Left renal pelvis (tissue), 4 donors: ENCODE measurements at places on chromosomes 5 and 9.

DNA sequence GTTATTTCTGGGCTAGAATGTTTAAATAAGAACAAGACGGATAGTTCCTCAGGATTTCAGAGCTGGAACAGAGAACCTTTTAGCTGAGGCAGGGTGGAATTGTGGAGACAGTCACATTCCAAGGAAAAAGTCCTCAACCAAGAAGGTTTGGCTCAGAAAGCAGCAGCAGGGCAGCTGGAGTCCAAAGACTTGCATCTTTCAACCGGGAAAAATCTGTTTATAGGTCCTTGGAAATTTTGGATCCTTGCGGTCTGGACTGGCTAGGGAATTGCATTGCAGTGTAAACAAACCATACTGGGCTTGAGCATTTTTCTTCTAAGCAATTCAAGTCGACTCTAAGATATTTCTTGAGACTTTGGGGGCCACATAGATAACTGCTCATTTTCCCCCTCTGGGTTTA, 40.8 kb upstream of the HMHB1 start:
- DNase-seq = no peak

DNA sequence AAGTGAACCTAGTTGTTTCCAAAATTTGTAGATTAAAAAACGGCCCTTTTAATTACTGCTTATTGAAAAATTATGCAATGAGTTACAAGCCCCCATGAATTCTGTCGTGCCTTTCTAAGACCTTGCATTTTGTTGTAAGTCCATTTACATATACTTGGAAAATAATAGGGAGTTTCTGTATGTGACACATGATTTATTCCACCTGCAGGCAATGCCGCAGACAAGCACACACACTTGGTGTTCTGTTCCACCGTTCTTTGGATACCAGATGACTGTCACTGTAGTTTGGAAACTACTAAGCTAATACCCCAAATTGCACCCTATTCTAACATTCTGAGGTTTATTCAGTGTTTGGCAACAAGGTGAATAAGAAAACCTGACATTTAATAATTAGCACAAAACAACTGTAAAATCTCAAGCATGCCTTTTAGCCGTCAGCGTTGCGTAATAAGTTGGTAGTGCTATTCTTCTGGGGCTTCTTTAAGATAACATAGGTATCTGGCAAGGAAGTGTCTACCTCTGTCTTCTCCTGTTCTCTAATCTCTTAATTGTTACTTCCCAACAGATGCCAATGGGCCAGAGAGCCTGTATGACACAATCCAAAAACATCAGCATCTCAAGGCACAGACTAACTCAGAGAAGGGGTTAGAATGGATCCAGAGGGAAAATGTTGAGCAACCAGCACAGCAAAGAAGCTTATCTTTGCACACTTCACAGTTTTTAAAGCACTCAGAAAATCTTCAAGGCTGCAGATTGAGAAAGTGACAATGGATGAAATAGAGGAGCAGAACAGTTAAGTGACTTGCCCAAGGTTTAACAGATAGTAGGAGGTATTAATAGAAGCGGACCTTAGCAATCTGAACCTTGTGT, 48.2 kb upstream of the DPYSL3 start:
- no peak for DNase-seq

DNA sequence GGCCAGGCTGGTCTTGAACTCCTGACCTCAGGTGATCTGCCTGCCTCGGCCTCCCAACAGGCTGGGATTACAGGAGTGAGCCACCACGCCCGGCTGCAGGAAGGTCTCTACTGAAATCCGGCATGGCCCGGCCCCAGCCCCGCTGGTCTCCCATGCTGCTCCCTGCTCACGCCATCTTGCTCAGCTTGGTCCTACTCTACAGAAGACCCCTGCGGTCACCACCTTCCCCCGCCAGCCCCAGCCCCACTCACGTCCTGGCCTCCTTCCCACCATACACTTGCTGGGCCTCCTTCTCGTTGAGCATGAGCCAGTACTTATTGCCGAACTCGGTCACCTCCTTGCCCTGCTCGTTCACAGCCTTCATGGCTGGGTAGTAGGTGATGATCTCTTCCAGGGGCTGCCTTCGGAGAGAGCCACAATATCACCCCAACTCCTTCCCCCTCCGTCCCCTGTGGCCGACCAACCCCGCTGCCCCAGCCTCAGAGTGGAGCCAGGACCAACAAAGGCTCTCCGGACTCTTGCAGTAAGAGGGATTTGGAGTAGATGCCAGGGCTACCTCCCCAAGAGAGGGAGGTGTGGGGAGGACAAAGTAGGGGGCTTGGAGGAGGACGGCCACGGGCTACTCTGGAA, 4.0 kb downstream of the PTGES2 start:
- DNase-seq = no peak

- no peak for DNase-seq
These were observed 19.9 kb downstream of the PDGFRB start for GRCh38 chr5:150135557-150136304.

DNA sequence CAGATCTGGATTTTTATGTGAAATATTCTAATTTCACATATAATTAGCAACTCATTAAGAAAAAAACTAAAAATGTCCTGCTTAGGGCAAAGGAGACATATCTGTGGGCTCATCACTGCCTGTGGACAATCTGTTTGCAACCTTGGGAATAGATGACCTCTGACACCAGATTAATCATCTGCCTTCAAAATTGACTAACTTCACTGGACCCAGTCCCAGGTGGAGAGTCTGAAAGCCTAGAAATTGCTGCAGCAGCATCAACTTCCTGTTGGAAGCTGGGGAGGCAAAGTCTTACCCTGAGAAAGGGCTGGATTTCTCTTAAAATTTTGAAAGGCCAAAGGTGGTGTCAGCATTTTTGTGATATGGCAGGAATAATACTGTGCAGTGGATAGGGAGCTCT, 76.3 kb upstream of the TNC start:
- DNase-seq = no peak

GRCh38 chr9:133876144-133876543, 116.0 kb downstream of the VAV2 start:
- no peak for DNase-seq

DNA sequence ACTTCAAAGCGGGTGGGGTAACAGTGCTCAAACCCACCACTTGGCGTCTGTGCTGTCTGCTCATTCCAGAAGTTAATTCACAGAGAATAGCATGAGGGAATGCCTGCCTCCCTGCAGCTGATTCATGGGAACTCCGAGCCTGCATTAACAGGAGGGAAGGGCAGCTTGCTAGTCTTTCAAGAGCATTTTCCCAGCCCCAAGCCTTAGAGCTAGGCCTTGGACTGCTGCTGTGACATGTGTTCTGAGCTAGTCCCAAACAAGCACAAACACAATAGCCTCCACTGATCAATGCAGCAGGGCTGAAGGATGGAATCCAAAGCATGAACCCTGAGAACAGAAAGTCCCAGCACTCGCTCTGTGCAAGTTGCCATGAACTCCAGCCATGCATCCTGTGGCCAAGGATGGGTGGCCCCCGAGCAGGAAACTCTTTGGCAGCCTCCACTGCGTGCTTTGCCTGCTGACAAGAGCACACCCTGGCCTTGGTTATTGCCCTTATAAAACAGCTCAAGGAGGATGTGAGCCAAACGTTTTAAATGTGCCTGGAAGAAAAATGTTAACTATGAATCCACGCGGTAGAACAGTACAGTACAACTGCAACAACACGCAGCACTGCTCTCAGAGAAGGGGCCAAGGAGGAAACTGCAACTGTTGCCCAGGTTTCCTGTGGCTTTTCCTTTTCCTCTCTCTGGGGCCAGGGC, 653.1 kb upstream of the KLF4 start:
- peak; percentile 48 for DNase-seq

DNA sequence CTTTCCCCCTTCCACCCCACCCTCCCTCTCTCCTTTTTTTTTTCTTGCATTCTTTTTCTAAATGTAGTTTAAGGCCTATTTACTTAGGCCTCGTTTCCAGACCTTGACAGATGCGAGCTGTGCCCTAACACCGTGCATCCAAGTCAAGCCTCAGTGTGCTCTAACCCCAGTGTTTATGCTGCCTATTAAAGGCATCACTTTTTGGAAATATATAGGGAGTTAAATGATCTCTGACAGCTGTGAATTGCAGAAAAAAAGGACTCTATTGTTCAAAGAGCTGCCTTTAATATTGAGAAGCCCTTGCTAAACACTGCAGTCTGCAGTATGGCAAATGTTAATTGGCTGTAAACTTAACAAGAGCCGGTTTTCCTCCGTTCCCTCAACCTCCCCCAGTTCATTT, 270.4 kb upstream of the TUT7 start:
- DNase-seq = peak; percentile 62

GRCh38 chr5:93331241-93331640, 249.8 kb downstream of the NR2F1-AS1 start:
- no peak for DNase-seq

- DNase-seq = peak; percentile 33
These were observed 99.0 kb upstream of the SLC1A3 start for GRCh38 chr5:36507332-36507952.

DNA sequence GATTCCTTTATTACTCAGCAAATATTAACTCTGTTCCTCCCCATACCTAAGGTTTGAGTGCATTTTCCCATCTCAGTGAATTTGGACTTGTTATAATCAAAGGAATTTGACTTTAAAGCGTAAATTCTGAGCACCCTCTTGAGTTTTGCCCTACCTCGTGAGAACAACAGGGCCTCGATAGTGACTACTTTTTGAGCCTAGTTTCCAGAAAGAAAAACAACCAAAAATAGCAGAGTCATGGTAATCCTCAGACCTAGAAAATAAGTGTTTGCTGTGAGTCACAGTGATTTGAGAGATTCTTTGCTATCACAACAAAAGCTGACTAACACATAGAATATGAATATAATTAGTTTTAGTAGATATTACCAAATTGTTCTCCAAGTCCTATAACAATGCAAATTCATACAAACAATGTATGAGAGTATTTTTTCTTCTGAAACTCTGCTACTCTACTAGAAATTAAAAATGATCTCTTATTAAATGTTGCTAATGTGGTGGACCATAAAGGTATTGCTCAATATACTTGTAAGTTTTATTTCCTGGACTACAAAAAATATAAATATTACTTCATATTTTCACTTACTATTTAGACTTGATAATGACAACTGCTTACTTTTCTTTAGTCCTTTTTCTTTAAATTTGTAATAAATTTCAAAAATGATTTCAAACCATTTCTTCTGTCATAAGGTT, 759.7 kb downstream of the BRINP1 start:
- DNase-seq = no peak

- DNase-seq = no peak
These were observed 23.2 kb downstream of the FGD3 start for GRCh38 chr9:92970467-92970923.

DNA sequence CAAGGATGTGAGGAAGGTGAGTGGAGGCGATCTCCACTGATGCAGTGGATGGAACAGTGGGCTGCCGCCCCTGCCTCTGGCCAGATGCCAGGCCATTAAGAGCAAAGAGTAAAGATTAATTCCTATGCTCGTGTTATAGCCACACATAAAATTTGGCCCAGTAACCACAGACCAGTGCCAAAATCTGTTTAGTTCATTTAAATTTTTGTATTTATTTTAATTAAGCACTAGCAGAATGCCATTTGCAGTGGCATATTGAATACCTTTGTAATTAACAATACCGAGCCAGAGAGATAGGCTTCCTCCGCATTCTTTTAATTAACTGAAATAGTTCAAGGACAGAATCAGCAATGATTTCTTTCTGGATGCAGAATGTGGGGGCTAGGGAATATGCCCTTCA, 179.8 kb downstream of the MED10 start:
- no peak for DNase-seq

- DNase-seq = no peak
These were observed 308.1 kb upstream of the MPDZ start for GRCh38 chr9:13587571-13587970.

DNA sequence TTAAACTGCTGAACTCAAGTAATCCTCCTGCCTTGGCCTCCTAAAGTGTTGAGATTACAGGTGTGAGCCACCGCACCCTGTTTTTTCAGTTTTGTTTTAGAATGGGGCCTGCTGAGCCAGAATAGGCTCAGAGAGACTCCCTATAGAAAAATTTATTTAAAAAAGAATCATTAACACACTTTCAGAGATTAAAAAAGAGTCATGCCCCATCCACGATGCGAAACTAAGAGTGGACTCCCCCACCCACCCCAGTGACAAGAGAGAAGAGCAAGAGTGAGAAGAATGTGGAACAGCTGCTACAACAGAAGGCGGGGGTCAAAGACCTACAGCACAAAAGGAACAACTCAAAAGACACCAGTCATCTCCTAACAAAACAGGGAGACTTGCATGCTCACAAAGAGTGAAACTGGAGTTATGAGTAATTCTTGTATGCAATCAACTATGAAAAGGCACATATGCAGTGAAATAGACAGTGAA, 47.2 kb downstream of the GLDC start:
- DNase-seq = no peak

DNA sequence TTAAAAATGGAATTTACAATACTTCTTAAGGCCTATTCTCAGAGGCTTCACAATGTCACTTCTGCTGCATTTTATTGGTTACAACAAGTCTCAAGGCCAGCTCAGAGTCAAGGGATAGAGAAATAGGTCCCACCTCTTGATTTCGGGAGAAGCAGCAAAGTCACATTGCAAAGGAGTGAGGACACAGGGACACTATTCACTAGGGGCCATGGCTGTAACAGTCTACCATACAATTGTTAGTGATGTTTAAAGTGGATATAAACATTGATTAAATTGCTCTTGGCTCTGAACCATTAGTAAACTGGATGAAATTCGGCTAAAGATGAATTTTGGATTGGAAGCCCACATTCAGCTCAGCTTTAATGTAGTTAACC, 21.7 kb upstream of the CMBL start:
- DNase-seq = no peak

DNA sequence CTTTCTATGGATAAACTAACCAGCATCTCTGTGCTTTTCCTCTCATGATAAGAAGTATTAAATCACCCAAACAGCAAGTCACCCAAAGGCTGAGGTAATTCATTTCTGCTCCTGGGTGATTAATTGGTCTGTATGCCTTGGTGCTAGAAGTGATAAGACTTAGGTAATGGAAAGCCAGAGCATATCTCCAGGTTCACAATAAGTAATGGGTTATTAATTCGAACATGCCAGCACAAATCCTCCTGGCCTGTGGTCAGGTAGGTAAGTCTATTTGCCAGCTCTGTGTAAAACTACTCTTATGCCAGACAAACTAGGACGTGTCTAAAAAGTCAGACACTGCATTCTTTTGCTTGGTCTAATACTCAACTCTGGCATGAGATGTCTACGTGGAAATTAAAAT, 11.2 kb upstream of the ENC1 start:
- no peak for DNase-seq
